ENCODE measurements at places on chromosomes 13 and 19.

DNA sequence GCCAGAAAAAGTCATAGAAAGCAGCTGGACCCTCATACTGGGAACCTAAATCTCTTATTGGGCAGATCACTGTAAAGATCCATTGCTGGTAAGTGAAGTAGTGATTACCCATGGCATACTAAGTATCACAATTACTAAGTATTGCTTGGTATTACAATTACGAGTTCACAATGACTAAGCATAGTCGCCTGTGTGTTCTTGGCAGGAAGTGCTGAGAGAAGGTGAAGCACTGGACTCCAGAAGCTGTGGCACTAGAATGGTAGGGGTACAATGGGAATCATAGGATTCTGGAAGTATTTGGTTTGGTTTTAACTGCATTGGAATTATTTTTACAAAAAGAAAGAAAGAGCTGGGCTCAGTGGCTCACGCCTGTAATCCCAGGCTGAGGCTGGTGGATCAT is 20.3 kb downstream of the LGALS16 start:
- DNase-seq = no peak

DNA sequence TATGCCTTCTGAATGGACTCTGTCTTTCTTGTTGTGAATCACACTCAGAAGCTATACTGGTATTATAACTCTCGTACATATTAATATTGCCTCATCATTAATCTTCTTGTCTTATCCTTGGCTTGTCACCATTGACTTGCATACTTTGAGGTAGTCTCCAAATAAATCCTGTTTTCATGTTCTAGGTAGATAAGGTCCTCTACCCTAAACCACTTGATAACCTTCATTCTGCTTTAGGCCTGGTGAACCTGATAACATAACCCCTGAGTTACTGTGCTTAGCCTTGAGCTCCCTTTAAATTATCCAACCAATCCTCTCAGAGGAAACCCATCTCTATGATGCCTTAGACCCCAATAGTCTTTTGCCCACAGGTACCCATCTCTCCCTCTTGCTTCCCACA is 1162.3 kb downstream of the SLITRK1 start:
- DNase-seq = no peak

DNA sequence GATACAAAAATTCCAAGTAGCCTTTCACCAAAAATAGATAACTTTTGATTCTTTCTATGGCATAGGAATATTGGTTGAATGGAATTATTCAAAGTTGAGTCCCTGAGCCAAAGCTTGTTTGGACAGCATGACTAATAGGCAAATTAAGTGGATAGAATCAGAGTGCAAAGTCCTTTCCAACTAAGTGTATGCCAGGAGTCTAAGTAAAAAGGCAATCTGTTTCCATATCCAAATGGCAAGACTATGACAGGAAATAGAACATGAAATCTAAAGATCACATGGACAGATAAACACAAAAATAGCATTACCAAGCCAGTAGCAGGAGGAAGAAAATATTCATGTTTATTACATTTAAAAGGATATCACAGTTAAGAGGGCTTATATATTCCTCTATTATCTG is 804.6 kb downstream of the SLITRK6 start:
- DNase-seq = no peak

GRCh38 chr13:101988140-101988539 is 413.7 kb downstream of the FGF14 start:
- no peak for DNase-seq

DNA sequence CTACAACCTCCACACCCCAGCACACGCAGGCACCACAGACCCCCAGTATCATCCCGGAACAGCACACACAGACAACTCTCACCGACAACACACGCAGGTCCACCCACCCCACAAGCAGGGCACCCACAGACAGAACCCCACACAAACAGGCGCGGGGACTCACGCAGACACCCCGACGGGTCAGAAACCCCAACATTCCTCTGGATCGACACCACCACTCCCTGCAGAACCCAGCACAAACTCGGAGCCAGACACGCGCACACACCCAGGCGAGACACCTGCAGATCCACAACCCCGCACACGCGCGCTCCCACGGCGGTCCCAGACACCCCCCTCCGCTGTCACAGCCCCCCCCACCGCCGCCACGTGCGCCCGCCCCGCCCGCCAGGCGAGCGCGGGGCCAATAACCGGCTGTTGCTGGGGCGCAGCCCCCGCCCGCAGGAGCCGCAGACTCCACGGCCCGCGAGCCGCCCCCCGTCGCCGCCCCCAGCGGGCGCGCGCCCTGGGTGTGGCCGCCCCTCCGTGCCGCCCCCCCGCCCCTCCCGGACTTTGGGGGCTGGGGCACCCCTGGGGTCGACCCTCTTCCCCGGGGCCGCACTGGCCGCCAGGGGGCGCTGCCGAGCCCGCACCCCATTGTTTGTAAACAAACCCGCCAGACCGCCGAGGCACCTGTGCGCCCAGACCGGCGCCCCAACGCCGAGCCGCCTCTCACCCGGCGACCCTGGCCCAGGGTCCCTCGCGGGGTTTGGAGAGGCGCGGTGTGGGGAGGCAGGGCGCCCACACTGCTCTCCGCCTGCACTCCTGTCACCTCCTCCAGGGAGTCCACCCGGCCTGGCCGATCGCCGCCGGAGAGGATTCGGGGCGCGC is 712 bp downstream of the BBC3 start:
- no peak for DNase-seq

GRCh38 chr13:113859311-113860050 is 4.4 kb downstream of the GAS6 start:
- DNase-seq = no peak

- no peak for DNase-seq
These were observed 7.3 kb downstream of the C19orf53 start for GRCh38 chr19:13781547-13781946.

DNA sequence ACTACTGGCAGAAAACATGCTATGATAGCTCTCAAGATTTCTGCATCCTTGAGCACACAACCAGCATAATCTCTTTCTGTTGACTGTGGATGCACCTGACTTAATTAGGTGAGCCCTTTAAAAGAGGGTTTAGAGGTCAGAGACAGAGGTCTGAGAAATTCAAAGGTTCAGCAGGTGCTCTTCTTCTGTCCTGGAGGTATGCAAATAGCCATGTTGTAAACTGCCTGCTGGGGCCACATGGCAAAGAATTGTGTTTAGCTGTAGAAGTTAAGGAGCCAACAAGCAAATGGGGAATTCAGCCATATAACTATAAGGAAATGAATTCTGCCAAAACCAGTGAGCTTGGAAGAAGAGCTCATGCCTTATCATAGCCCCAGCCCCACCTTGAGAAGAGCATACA is 11.6 kb upstream of the DCLK1 start:
- DNase-seq = no peak

DNA sequence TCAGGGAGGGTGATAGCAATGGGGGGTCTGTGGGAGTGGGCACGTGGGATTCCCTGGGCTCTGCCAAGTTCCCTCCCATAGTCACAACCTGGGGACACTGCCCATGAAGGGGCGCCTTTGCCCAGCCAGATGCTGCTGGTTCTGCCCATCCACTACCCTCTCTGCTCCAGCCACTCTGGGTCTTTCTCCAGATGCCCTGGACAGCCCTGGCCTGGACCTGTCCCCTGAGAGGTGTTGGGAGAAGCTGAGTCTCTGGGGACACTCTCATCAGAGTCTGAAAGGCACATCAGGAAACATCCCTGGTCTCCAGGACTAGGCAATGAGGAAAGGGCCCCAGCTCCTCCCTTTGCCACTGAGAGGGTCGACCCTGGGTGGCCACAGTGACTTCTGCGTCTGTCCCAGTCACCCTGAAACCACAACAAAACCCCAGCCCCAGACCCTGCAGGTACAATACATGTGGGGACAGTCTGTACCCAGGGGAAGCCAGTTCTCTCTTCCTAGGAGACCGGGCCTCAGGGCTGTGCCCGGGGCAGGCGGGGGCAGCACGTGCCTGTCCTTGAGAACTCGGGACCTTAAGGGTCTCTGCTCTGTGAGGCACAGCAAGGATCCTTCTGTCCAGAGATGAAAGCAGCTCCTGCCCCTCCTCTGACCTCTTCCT is 9.3 kb upstream of the CEACAM7 start:
- no peak for DNase-seq

DNA sequence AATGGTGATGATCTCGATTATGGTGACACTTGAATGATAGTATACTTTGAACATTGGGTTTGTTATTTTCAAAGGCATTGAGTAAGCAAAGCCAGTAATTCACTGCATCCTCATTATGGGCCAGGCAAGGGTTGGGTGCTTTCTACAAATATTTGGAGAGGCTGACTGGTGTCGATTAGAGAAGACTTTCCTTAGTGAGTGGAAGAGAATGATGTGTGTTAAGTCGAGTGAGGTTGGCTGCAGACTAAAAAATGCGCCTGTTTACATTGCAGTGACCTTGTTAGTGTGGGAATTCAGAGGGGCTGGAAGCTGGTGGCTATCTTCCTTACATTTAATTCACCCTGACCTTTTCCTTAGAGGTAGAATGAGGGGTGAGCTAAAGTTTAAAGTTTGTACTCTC is 22.4 kb upstream of the RNF113B start:
- peak; percentile 26 for DNase-seq

DNA sequence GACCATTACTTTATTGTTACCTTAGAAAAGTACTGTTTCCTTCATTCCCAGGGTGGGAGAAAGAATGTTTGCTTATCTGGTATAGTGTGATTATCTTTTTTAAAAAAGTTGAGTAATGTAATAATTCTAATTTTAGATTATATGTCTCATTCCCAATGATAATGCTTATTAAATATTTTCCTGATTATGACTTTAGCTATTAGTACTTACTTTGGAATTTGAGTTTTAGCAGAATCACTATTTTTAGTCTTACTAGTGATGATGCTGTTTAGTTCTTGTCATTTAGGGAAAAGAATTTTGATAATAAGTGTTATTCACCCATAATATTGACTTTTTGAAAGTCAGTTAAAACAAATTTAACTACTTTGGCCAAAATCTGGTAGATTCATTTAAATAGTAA is 95.2 kb downstream of the FRY start:
- DNase-seq = no peak

DNA sequence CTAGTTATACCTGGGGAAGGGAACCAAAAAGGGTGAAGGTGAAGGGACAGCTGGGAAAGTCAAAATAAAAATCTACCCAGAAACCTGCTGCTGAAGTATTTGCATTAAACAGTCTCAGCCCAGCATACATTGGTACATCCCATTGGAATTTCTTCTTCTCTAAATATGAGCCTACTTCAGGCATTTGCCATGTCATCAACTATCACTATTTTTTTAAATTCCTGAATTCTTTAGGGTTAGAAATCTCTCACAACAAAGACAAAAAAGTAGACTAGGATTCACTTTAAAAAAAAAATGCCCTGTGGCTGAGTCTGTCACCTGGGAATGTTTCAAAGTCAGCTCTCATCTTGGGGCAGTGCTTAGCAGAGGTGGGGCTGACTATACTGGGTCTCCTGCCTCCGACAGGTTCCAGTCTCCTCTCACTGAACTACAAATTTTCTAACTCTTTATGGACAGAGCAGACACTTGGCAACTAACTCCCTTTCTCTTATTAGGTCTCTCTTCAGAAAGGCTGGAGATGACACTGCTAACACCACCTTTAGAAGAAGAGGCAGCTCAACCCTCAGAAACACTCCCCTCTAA is 141.2 kb downstream of the LHFPL6 start:
- DNase-seq = no peak

- no peak for DNase-seq
These were observed 23.6 kb upstream of the PHF11 start for GRCh38 chr13:49472186-49472585.

GRCh38 chr13:42745655-42746054 is 35.7 kb upstream of the FAM216B start:
- DNase-seq = no peak
